Tibial artery (tissue), 4 donors: ENCODE measurements at places on chromosomes 2 and 18.

DNA sequence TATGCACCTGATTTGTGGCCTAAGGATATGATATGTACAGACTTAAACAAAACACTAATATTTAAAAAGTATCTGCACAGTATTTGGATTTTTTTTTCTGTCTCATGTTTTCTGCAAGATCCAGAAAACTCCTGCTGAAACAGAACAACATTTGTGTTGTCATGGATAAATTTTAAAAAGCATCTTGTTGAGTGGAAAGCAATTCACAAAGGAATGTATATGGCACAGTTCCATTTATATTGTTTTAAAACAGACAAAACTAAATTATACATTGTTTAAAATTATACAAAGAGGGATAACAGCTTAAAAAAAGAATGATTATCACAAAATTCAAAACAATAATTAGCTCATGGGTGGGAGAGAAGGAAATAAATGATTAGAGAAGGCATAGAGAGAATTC lies 193.5 kb downstream of the PPP1R1C start:
- DNase-seq, result no peak

DNA sequence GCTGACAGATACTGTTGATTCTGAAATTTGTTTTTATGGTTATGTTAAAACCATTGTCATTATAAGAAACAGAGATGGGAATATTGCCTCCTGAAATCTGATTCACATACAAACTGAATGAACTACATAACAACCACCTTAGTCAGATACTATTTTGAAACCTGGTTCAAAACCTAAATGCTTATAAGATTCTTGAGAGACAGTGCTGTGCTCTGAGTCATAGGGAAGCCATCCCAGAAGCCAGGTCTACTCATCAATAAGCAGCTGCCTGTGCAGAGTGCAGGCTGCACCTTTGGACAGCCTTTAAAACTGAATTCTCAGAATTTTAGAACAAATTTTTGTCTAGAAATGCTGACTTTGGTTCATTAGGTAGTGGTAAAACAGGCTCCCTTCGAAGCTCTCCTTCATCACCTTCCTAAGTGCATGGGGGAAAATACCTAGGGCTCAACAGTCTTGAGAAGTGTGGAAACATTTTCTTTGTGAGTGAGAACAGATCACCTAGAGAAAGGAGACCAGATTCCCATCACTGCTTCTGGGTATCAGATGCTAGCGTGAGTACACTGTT lies at the start of gene SERPINB7:
TSS of gene SERPINB7 (plus strand) at position 253 of the 565 bp plus-strand sequence. CDS start 6,955 bp downstream, outside the sequence.
- DNase-seq, result no peak

DNA sequence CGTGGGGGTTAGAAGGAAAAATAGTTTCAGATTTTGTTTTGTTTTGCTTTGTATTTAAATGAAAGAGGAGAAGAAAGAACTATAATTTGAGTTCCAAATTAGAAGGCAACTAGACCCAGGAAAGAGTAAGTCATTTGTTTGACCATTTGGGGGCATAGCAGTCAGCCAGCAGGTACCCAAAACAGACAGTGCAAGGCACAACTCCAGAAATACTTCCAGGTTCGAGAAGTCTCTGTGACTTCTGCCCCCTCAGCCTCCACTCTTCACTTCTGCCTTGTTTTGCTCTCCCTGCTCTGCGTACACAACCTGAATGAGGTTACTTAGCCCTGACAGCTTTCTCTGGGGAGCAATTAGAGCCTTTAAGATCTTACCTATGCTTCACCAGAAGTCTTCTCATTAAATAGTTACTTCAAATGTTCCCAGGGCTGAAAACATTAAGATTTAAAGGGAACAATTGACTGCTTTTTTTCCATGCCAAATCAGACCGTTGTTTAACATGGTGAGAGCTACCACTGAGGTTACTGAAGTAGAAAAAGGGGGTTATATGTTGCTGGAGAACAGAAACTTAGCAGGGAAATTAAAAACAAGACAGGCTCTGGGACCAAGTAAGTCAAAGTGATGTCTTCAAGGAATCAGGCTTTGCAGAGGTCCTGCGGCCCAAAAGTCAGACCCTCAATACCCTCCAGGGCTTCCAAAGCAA lies 216.9 kb downstream of the BCL11A start:
- no peak for DNase-seq

- DNase-seq, result no peak
Measured at GRCh38 chr2:68974946-68975665, 670 bp downstream of the GKN1 start.

- DNase-seq, result no peak
Measured at GRCh38 chr2:149038442-149039212, at the start of gene LYPD6B. LYPD6B (plus strand) TSS chr2:149038699; CDS start chr2:149130949, 92,250 bp downstream.

DNA sequence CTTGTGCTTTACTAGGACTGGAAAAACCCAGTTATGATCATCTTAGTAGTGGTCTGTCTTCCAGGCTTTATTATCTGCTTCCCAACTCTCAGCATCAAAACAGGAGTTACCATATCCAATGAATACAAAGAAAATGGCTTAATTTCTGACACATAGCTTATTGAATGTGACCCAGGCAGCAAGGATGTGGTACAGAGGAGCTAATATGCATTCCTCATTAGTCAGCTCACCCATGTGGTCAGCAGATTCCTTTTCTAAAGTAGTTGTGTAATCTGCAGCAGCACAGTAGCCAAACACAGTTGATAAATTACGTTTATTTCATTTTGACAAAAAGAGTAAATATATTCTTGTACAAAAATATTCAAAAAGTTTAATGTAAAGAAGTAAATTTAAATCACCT lies 43.6 kb downstream of the TSPYL6 start:
- no peak for DNase-seq

DNA sequence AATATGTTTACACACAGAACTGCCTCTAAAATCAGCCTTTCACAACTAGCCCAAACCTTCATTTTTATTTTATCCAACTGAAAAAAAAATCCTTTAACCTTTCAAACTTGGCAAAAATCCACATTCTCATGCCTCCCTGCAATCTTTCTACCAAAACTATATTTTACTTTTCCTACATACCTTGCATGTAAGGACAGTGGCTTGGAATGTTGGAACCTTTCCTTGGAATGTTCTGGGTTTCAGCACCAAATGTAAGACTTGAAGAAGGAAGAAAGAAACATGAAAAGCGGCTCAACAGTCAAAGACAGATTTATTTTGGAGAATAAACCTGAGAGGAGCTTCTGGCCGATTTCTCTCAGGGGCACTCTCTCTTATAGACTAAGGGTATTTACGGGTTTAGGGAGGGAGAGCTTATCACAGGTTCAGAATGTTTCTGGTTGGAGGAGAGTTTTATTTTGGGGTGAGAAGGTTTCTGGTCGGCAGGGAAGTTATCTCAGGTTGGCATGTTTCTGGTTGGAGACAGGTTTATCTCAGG lies 79.7 kb downstream of the RRM2 start:
- DNase-seq, result no peak

- DNase-seq, result no peak
Measured at GRCh38 chr18:59881728-59882656, 17.8 kb upstream of the PMAIP1 start.

DNA sequence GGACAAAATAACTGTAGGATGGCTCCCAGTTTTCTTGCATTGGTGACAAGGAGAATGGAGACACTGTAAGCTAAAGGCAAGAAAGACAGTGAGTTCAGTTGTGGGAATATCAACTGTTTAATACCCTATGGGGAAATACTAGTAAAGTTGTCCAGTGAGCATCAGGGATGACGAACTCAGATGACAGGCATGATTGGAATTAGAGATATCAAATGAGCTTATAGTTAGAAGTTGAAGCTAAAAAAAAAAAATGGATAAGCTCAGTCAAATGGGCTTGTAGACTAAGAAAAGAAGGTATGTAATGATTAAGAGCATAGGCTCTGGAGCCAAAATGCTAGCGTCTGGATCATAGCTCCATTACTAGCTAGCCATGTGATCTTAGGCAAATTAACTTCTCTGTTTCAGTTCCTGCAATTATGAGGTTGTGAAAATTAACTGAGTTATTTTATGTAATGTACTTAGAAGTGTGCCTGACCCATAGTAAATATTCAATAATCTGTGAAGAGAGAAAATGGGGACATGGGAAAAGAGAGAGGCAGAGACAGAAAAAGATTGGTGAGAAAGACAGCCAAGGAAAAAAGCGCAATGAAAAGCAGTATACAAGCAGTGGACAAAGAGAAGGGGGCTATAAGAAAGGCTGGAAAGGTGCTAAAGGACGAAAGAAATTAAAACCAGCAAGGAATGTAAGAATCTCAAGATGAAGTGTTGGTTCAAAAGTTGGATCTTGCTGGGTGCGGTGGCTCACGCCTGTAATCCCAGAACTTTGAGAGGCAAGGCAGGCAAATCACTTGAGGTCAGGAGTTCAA lies 95.7 kb upstream of the SLC39A10 start:
- DNase-seq, result no peak

DNA sequence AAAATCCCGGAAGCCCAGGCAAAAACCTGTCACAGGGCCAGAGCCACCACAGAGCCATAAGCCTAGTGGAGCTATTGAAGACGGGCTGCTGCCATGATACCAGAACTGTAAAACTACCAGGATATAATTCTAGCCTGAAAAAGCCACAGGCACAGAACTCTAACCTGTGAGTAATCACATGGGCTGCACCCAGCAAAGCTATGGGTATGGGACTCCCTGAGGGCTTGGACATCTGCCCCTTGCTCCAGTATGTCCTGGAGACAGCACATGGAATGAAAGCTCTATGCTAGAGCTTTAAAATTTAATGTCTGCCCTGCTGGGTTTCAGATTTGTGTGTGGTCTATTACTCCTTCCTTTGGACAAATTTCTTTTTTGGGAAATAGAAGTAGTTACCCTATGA lies 2183.6 kb upstream of the CELF4 start:
- DNase-seq, result no peak

GRCh38 chr2:36512705-36513104 lies 85.3 kb downstream of the FEZ2 start:
- DNase-seq, result no peak

DNA sequence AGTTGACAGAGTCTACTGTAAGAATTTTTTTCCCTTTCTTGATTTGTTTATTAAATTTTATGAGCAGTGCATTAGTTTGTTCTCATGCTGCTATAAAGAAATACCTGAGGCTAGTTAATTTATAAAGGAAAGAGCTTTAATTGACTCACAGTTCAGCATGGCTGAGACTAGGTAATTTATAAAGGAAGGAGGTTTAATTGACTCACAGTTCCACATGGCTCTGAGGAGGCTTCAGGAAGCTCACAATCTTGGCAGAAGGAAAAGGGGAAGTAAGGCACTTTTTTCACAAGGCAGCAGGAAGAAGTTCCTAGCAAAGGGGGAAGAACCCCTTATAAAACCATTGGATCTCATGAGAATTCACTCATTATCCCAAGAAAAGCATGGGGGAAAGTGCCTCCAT lies 191.4 kb upstream of the VRK2 start:
- DNase-seq, result no peak

DNA sequence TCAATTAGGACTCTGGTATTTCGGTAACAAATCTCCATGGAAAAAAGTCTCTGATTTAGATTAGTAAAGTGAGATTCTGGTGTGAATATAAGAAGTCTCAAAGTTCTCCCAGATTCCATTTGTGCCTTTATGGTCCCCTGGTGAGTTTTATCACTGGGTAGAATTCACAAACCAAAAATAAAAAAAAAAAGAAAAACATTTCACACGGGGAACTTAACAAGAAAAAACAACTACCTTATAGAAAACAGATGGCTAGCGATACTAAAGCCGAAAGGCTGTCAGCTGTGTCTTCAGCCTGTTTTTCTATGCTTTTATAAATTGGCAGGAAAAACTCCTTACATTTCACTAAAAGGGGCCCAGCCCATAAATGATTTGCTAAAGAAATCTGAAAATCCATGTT lies 50.6 kb downstream of the COL5A2 start:
- no peak for DNase-seq

DNA sequence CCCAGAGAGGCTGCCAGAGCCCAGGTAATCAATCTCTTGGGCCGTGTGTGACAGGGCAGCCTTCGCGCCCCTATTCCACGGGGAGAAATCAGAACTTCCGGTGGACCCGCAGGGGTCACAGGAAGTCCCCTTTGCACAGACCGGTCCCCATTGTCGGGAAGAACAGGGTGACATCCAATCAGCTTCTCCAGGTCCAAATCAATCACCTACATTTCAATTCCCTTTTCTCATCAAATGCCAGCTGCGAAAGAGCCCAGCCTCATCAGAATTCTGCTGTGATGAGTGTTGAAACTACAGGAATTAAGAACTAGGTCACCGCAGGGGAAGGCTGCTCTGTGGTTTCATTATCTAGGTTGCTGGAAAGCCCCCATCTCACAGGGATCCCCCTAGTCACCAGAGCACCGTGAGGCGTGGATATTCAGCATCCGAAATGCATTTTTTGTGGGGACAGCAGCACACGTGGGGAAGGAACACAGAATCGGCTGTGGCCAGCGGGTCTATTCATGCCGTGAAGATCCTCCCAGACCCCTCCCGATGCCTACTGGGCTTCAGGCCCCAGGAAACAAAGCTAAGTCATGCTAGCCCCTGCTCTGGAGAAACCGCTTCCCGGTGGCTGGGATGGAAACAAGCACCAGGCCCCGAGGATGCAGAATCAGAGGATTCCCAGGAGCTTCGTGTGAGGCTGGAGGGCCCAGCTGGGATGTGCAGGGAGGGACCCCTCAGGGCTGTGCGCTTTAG lies 193.7 kb upstream of the ID2 start:
- DNase-seq, result no peak

- peak; percentile 92 for DNase-seq
Measured at GRCh38 chr2:10009811-10010781, 33.3 kb upstream of the KLF11 start.

DNA sequence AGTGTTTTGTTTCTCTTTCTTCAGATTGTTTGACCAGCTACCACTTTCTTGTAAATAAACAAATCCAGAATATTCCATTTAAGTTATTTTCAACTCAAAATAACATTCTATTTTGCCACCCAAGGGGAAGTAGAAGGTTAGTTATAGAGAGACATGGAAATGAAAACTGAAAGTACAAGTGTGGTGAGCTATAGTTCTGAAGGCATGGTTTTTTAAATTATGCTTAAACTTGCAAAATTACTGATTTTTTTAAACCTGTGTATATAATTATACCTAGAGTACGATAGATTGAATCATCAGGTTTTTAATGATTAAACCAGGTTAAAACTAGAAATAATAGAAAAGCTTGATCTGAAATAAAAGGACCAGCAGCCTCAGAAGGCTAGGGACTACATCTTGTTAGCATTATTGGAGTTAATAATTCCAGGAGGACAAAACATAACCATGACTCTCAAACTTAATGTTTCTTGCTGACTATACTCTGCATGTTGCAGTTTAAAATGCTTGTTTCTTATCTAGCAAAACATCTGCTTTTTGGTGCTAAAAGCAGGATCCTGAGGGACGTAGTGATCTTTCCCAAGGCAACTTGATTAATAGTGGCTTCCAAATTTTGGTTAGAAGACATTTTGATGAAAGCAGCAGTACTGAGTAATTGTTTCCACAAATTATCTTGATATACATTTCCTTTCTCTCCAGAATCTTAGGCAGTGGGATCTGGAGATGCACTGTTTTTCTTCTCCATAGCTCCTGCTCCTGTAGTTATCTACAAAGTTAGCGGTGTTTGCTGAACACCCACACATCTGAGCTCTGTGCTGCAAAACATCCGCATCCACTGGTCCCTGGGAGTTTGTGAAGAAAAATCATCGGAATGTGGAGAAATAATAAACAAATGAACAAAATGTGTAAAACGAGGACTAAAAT lies 327.2 kb upstream of the PKDCC start:
- no peak for DNase-seq
